Peyer's patch (tissue), 4 donors: ENCODE measurements at places on chromosomes 5 and 9.

GRCh38 chr5:31680528-31680927 is 41.6 kb downstream of the PDZD2 start:
- no peak for DNase-seq

DNA sequence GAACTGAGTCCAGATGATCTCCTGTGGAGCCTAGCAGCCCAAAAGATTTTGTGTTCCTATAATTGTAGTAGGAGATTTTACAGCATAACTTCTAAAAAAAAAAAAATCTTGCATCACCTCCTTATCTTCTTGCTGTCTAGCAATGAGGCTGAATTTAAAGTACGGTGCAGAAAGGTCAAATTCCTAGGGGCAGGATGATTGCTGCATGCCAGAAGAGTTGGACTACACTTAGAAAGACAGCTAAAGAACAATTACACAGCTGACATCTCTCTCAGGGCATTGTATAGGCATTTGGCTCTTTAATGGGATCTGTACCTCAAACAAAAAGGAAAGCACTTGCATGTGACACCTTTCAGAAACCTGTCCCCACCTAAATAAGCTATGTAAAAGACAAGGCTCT is 443.2 kb downstream of the HCN1 start:
- no peak for DNase-seq

DNA sequence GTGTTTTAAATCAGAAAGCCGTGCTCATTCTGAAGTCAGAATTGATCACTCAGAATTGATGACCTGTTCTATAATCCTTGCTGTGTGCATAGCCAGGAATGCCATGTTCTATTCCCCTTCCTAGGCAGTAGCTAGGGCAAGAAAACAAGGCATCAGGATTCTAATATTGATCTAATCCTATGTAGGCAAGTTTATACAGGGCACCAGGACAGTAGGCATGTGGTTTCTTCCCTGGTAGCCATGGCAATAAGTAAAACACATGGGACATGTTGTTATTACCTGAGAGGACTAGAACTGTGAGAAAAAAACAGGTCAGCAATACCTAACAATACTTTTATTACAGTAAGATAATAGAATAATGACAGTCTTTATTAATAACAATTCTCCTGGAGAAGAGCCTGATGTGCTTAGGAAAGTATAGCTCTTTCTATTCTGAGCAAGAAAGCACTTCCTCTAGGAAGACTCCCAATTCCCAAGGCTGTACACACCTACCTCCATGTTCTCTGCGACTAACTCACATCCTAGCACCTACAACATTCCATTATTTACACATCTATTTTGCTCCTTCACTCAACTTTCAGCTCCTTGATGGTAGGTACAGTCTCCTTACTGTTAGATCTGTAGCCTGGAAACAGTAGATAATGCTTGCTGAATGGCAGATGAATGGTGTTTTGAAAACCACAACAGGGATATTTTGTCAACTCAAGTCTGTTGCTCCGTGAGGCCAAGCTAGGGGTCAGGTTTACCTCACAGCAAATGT is 70.8 kb downstream of the STX17 start:
- DNase-seq, result no peak

- DNase-seq, result no peak
Measured at GRCh38 chr5:26104175-26104574, 934.2 kb downstream of the CDH9 start.

GRCh38 chr9:95084254-95084934 is 233.1 kb downstream of the FANCC start:
- peak; percentile 40 for DNase-seq

GRCh38 chr5:36743891-36744772 is 132.4 kb upstream of the NIPBL start:
- DNase-seq, result peak; percentile 86

GRCh38 chr9:100351508-100351907 is 1.2 kb downstream of the TEX10 start:
- no peak for DNase-seq

DNA sequence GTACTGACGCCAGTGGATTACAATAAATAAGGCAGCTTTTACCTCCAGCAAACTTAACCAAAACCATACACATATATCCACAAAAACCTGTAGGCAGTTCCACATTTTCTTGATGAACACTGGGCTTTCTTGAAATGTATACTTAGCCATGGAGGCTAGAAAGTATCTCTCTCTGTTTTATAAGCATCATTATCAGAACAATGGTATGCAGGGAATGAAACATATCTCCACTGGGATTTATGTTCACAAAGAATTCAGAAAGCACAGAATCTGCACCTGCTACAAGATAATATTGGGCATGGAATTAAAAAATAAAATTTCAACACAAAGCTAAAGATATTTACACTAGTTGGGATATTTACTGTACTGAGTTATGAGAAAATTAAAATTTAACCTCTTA is 126.1 kb upstream of the RASA1 start:
- DNase-seq, result no peak

DNA sequence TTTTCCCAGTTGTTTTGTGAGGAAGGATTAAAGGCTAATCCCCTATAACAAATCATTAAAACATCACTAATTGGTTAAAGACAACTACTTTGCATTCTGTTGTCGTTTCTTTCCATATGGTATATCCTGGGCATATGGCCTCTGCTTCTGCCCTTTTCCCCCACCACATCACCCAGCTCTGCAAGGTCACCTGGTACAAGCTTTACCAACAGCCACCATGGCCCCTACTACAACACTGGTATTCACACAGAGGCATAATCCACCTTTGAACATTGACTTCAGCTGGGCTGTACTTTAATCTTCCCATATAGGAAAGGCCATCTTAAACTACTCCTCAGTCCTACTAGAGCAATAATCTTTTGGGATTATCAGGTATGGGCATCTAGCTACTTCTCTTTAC is 866.1 kb downstream of the TLE4 start:
- DNase-seq, result no peak

DNA sequence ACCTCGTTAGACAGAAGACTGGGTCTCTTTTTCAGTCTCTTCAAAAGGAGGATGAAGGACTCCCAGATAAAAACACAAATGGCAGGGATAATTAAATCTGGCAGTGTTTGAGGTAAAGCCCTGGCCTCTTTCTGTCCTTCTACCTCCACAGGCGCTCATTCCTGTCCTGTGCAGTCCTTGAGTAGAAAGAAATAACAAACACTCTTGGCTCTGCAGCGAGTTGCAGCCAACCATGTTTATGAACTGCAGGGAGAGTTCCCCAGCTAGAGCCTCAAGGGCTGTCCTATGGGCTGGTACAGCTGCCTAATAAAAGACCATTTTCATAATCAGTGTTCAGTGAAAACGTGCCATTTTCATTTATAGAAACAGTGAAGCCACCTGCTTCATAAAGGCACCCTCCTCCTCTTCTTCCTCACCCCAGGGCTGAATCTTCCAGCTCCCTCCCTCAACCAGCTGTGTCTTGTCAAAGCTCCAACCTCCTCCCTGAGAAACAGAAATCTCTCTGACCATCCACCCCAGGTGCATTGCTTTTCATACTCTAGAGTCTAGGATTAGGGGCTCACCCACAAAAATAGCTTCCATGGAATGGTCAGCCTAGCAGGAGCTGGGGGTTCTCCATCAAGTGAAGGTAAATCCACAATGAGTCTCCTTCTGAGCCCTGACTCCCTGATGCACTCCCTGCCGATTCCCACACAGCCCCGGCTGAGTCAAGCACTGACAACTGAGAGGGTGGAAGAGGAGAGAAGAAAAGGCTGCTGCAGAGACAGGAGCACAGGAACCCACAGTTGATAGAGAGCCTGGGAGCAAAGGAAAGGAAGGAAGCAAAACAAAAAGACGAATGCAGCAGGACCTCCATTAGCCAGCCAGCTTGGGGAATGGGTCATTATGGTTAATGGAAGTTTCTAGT is 150.7 kb downstream of the CMYA5 start:
- DNase-seq, result no peak

DNA sequence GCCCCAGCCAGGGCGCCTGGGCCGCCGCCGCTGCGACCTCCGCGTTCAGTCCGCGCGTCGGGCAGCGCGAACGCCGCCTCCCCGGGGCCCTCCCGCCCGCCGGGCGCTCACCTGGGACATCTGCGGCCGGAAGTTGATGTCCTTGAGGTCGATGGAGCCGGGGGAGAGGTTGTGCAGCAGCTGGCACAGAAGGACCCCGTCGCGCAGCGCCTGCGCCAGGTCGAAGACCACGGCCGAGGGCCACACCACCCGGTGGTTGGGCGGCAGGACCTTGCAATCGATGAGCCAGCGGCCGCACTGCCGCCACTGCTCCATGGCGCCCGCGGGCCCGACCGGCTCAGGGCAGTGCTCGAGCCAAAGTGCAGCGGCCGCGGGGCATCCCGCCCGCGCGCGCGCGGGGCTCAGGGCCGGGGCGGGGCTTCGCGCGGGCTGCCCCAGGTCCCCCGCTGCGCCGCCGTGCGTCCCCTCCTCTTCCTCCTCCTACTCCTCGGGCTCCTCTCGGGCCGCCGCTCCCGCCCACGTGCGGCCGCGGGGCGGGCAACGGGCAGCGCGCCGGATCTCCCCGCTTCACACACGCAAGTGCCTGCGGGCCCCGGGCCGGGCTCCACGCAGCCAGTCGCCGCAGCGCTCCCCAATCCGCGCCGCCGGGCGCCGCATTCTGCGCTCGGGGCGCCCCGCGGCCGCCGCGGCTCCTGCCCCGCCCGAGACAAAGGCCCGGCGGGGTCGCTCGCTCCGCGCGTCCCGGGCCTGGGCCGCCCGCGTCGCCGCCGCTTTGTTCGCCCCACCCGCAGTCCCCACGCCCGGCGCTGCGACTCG is at the start of gene VAV2:
Gene VAV2 (minus strand): TSS at position 361 of the 816 bp plus-strand sequence. CDS start 46 bp downstream, at position 315.
- peak; percentile 71 for DNase-seq

GRCh38 chr5:131513780-131514179 is 121.2 kb downstream of the RAPGEF6 start:
- DNase-seq, result no peak

DNA sequence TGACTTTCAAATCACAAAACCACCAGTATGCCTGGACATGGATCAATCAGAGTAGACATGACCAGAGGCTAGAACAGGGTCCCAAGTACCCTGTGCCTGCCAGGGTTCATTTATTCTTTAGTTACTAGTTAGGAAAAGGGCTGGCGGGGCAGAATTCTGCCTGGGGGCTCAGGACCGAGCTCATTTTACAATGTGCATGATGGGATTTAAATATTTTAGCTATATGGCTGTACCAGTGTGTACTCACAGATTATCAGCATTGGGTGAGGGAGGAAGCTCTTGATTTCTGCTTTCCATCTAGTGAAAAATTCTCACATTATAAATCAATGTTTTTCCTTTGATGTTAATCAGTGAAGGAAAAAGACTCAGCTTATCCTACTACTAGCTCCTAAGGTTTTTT is 1511.1 kb downstream of the EFNA5 start:
- no peak for DNase-seq
